ENCODE measurements at places on chromosomes 3 and 15. TPM values are rescaled to one million over a fixed set of nuclear protein-coding genes. Genes with fewer than 3 reads are reported as not detected.
A peak's percentile ranks its signal among the peaks of the same experiment; 100 is the strongest.

GRCh38 chr3:164577667-164578210, 500.6 kb downstream of the SI start:
- DNase-seq: no peak

The IL20RB gene
- 12.7 TPM for total RNA-seq

- DNase-seq: peak; percentile 17
Observed at GRCh38 chr15:89656116-89656815, 999 bp upstream of the KIF7 start.

The ARGFX gene
- not detected for total RNA-seq

DNA sequence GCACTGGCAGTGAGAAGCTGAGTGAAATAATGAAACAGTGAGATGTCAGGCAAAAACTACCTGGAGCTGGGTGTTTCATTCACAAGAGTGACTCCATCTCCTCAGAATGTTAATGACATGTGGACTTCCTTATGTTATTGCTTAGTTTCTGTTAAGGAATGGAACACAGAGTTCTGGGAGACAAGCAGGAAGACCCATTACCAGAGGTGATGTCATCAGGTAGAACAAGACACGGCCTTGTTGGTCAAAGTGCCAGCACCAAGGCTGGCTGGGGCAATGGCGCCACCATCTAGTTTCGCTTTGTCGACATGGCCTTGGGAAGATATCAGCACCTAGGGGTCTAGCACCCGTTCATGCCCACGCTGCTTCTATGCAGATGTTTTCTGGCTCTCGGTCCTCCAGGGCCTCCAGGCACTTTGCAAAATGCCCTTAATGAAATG, 252.2 kb downstream of the FAM43A start:
- no peak for DNase-seq

The HEXA gene
- total RNA-seq: 76.2 TPM

DNA sequence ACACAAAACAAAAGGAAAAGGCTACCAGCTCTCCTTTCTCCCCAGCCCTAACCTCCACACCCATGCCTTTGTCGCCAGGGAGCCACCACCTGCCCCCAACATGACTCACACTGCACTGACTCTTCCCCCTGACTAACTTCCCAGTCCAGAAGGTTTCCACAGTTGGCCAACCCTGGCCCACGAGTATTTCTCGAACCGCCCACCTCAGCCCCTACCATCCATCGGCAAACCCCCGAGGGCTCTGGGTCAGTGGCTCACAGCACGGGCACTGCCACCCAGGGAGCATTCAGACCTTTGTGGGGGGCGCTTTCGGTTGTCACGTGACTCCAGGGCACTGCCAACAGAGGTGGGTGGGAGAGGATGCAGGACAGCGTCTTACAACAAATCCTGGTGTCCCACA, 152.3 kb downstream of the LRRC28 start:
- DNase-seq: no peak

- peak; percentile 92 for DNase-seq
Observed at GRCh38 chr3:141336672-141337522, 31.4 kb upstream of the ZBTB38 start.

The HDDC3 gene
- 16.2 TPM for total RNA-seq

The ROPN1 gene
- total RNA-seq: 0.92 TPM

- DNase-seq: no peak
Observed at GRCh38 chr3:74080056-74080461, 455.3 kb upstream of the PDZRN3 start.

The MEGF11 gene
- not detected for total RNA-seq

- peak; percentile 39 for DNase-seq
Observed at GRCh38 chr3:170721563-170721962, 135.7 kb upstream of the SLC7A14 start.

GRCh38 chr15:77002954-77003912, 8.3 kb downstream of the PSTPIP1 start:
- DNase-seq: no peak

The TEX55 gene
- total RNA-seq: not detected

The PAK2 gene
- total RNA-seq: 136 TPM

GRCh38 chr3:159238646-159239045, 436.8 kb downstream of the MFSD1 start:
- no peak for DNase-seq

The SLC28A2 gene
- total RNA-seq: not detected

GRCh38 chr3:149532489-149533180, 58.1 kb downstream of the TM4SF4 start:
- DNase-seq: no peak

GRCh38 chr15:57158589-57158988, 217.7 kb upstream of the CGNL1 start:
- peak; percentile 79 for DNase-seq

DNA sequence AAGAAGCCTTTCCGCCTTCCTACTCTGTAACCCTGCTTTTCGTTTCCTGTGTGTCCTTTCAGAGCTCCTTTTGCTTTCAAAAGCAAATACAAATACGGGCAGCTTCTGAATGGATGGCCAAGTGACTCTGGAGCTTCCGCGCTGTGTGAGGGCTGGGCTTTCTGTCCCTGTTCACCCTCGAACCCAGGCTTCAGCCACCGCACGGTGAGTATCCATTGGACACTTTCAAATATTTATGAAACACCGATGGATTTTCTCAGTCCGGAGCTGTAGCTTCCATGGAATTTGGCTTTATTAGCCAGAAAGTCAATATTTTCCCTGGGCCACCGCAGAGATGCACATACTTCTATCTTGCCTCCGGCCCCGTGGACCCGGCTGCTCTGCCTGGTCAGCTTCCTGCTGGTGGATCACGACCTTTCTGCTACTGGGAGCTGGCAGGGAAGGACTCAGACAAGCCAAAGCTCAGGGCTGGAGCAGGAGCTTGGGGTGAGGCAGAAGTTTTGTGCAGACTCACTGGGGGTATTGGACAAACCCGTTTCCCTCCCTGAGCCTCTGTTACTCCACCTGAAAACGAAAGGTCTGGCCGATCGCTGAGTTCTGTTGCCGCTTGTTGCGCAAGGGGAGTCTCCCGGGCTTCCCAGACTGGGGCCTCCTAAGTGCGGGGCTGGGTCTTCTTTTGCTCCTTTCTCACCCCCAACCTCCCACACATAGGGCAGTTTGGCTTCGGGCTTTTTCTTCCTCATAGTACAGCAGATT, 63.6 kb downstream of the LINGO1 start:
- DNase-seq: peak; percentile 8

The ADAMTS9 gene
- total RNA-seq: 7.5 TPM

- no peak for DNase-seq
Observed at GRCh38 chr3:130686833-130687232, 59.8 kb downstream of the PIK3R4 start.

GRCh38 chr3:121654493-121655385, 6.0 kb downstream of the HCLS1 start:
- no peak for DNase-seq

The SENP8 gene
- 2.7 TPM for total RNA-seq

- no peak for DNase-seq
Observed at GRCh38 chr3:119279101-119279554, 15.1 kb upstream of the ARHGAP31 start.

DNA sequence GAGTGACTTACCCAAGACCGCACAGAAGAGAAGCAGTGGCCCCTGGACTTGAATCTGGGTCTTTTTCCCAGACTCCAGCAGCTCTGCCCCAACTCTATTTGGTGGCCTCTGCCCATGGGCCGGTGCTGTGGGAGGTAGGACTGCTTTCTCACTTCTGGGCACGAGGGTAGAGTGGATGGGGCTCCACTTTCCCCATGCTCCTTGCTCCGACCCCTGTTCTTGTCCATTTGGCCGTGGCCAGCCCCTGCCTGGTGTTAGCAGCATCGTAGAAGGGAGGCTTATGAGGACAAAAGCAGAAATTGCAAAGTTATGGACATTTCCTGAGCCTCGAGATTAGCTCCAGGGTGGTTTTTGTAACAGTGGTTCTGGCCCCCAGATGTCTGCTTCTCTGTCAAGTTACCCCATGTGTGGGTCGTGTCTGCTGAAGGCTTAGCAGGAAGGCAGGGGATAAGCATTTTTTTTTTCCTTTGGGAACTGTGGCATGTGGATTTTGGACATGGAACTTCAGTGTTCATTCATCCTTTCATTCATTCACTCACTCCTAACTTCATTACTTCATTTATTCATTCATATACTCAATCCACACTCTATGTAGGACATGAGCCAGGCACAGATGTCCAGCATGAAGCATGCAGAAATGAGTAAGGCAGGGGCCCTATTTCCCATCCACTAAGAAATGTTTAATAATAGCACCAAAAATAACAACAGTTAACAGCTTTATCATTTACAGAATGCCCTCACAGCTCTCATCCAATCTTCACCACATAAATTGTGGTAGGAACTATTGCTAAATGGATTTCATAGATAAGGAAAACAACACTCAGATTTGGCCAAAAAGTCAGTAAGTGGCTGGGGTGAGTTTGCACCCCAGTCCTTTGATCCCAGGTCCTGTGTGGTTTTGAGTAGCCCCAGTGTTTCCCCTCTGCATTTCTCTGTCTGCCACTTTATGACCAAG, 180.5 kb downstream of the OPA1 start:
- no peak for DNase-seq

The DZIP1L gene
- total RNA-seq: 11.4 TPM

The MYO1E gene
- total RNA-seq: 299 TPM

- no peak for DNase-seq
Observed at GRCh38 chr3:195240939-195241338, 30.0 kb downstream of the XXYLT1 start.

DNA sequence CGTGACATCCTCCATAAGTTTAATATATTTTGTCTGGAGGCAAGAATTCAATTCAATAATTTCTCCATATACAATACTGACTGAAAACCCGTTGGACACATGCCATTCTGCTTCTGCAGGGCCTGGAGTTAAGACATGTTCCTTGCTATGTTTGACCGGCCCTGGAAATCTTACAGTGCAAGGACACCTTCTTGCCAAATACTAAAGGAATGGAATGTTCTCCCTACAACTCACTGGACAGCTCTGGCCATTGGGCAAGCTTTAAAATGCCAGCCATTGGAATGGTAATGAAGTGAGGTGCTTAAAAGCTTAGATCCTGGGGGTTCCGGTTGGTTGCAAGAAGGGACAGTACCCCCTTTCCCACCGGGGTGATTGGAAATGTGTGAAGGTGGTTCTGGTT, 329.8 kb upstream of the PROK2 start:
- no peak for DNase-seq

DNA sequence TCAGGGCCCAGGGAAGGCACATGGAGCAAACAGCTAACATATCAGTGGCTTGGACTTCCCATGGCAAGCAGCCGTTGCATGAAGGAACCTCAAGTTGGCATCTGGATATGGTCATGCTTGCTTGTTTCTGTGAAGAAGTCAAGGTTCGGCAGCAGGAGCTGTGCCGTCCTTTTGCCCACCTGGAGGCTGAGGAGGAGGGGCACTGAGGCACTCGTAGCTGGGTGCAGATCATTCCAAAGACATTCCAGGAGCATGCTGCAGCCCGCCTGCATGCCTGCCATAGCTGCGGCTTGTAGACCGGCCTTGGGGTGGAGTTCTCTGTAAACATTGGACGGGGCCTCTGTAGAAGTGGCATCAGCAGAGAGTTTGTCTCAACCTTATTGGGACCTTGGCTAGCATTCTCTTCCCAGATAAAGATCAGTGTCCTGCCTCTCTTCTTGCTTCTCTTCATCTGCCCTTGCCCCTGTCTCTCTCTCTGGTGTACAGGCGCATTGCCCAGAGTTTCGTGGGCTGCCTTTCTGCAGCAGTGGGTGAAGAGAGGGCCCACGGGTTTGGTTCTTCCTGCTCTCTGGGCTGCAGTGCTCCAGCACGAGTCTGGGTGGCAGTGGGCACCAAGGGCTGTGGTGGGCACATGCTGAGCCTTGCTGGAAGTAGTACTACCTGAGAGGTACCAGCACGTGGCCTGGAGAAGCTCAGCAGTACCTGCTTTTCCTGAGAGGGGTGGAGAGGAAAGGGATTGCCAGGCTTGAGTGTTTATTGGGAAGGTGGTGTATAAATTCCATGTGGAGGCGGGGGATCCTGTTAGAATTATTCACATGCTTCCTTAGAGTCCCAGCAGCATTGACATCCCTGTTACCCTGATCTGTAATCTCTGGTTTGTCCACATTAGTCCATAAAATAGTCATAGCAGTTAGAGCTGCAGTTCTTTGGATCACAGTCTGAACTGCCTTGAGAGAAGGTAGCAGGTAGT, 49.4 kb downstream of the CHCHD6 start:
- peak; percentile 88 for DNase-seq

- DNase-seq: no peak
Observed at GRCh38 chr3:178823150-178823549, 248.5 kb downstream of the ZMAT3 start.

The ASB14 gene
- not detected for total RNA-seq

DNA sequence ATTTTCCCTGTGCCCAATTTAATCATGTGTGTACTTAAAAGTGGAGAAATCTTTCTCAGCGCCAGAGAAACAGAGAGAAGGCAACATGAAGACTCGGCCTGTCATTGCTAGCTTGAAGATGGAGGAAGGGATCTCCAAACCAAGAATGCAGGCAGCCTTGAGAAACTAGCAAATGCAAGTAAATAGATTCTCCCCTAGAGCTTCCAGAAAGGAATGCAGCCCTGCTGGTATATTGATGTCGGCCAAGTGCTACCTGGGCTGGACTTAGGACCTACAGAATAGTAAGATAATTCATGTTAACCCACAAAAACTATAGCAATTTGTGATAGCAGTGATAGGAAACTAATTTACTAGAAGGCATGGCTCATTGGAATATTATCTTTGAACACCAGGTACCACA, 150.9 kb upstream of the ABI3BP start:
- DNase-seq: no peak
